ENCODE measurements at places on chromosomes 5 and 9.
A peak's percentile ranks its signal among the peaks of the same experiment; 100 is the strongest.

GRCh38 chr5:129204525-129204924 is 110.0 kb downstream of the ISOC1 start:
- no peak for DNase-seq

DNA sequence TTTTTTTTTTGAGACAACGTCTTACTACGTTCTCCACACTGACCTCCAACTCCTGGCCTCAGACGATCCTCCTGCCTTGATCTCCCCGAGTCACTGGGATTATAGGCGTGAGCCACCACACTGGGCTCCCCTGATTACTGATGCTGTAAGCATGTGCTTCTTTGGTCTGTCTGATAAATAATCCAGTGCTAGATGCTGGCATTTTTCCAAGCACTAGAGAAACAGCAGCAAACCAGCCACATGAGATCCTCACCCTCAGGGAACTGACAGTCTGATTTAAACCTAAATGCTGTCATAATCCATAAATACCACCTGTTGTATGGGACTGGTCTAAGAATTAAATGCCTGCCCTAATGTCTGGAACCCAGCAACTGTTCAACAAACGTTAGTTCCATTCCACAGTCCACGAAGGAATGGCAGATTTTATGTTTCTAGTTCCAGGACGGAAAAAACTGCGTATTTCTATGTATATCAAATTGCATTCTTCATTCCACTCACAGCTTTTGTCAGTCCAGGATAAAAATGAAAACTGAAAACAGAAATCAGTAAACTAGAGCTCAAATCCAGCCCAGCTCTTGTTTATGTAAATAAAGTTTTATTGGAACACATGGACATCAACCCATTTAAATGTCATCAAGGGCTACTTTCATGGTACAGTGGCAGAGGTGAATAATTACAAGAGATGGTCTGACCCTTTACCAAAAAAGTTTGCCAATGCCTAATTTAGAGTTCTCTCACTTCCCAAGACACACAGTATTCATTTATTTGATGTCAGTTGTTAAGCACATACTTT is 20.1 kb downstream of the SLC35D2 start:
- DNase-seq = no peak

DNA sequence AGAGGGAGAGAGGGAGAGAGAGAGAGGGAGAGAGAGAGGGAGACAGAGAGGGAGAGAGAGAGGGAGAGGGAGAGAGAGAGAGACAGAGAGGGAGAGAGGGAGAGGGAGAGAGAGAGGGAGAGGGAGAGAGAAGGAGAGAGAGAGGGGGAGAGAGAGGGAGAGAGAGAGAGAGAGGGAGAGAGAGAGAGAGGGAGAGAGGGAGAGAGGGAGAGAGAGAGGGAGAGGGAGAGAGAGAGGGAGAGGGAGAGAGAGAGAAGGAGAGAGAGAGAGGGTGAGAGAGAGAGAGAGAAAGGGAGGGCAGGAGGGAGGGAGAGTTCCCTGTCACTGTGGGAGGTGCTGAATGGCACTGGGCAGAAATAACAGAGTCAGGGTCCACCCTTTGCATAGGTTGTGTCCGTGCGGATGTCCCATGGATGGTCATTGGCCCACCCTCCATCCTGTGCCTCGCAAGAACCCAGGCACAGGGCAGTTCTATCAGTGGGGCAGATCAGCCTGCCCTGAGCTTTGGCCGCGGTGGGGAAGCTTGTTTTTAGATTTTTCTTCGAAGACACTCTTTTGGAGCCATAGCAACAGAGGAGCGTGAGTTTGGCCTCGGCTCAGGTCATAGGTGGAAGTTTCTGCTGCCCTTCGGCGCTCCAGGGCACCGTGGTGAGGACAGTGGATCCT is 30.1 kb downstream of the ADAMTSL2 start:
- no peak for DNase-seq

GRCh38 chr5:43010935-43011315 is 29.2 kb downstream of the ANXA2R start:
- DNase-seq = no peak

DNA sequence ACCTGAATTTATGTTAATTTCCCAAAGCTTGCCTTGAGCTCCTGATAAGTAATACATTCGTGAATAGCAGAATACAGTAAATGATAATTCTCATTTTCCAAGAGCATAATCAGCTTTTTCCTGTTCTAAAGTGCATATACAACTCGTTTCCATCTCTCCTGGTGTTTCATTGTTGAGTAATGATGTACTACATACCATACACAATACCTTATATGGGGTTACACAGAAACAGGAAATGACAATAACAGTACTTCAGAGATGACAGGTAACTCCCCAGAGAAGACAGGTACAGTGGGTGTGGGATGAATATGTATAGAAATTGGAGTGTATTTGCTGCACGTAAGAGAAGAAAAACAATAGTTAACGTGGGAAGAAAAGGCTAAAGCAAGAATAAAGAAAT is 287.1 kb downstream of the TENT4A start:
- no peak for DNase-seq

DNA sequence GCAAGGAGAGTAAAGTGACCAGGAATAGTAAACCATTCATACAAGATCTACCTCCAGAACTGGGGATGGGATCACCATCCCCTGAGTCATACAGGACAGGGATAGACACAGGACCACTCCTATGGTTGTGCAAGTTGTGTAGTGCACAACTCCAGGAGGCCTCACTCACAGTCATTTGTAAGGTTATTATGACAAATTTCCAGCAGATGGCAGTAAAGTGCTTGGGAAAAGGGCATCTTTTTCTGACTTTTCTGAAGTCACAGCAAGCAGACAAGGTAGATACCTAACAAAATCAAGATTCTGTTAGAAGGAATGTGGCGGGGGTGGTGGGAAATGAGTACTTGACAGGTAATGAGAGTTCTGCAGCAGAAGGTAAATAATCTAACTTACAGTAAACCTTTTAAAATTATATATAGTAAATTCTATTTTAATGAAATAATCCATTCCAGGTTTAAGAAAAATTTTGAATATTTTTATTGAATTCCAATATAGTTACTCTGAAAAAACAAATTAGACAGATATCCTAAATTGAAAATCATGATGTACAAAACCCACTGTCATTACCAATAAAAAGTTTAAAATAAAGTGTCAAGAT is 16.7 kb upstream of the KIF27 start:
- peak; percentile 69 for DNase-seq

DNA sequence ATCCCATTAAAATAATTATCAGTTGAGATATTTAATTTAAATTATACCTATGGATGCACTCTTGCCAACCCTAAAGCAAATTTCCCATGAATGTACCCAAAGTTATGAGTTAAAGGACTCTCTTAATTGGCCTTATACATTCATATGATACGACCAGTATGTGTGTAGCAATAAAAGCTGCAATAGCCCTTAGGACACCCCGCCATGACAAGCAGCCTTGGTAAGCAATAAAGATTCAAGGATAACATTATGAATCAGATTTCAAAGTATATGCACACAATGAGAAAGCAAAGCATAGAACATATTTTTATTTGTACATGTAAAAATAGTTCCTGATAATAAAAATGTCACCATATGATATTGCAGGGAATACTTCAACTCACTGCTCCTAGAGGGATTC is 1699.3 kb upstream of the CDH9 start:
- DNase-seq = no peak

All from NCI-H1092 (cell line).